Stimulated activated naive CD4-positive, alpha-beta T cell (primary cell): ENCODE measurements at places on chromosomes 4 and X.

DNA sequence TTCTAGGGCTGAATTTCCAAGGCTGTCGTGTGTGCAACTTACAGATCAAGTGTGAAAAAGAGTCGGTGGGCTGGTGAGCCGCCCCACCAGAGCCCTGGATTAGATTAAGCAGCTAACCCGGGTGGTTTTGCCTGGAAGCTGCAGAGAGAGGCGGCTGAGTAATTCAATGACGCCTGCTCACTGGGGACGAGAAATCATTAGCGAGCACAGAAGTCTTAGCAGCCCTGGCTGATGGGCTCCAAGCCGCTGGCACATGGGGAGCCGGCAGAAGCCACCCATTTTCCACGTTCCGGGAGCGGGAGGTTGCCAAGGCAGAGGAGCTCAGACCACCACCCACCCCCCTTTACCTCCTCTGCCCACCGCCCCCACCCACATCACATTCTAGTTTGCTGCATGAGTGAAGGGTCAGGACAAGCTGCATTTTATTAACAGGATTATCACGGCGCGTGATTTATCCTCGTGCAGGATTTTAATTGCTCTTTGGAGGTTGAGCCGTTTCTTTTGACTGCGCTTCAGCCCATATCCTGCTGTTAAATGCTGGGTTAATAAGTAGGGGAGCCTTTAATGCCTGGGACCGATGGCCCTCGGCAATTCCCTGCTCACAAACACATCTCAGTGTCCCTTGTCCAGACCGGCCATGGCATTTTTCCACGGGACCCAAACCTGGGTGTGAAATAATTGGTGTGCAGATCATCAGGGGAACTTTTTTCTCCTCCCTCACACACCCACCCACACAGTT lies 19.1 kb downstream of the BCOR start:
- no peak for DNase-seq

DNA sequence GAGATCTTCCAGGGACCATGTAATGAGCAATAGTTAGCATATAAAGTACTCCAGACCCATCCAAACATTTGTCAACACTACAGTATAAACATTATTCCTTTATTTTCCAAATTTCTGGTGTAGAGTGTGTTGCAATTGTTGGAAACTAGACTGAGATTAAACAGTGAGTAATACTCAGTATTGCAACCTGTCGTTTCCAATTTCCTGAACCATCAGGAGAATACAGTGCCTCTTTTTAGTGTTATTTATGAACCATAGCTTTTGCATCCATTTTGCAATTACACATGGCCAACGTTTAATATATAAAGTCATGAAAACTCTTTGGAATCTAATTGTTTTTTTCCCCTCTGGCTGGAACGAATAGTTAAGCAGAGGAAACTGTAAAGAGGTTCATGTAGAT lies 58.3 kb upstream of the DHRSX start:
- no peak for DNase-seq

- DNase-seq = no peak
Measured at GRCh38 chr4:1381944-1382541, 24.2 kb downstream of the NKX1-1 start.

- no peak for DNase-seq
Measured at GRCh38 chr4:154973244-154974035, 192.4 kb downstream of the RBM46 start.

DNA sequence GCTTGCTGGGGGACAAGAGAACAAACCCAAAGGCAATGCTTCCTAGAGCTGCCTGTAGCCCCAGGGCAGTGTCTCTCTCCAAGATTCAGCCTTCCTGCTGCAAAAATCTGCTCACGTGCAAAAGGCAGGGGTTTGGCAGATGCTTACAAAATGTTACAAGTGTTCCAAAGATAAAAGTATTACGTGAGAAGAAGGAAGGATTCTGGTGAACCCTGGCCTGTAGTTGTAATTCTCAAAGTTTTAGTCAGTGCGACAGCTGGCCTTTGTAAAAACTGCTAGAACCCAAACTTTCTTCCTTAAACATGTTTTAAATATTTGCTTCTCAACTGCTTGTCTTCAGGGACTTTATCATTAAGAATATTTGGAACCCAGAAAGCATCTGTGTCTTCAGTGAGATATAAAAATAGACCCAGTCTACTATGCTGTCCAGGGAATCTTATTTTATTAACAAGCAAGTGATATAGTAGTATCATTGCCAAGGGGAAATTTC lies 232.3 kb downstream of the FRMPD4 start:
- DNase-seq = no peak

- DNase-seq = no peak
Measured at GRCh38 chr4:69039071-69039470, 57.2 kb upstream of the UGT2B7 start.

DNA sequence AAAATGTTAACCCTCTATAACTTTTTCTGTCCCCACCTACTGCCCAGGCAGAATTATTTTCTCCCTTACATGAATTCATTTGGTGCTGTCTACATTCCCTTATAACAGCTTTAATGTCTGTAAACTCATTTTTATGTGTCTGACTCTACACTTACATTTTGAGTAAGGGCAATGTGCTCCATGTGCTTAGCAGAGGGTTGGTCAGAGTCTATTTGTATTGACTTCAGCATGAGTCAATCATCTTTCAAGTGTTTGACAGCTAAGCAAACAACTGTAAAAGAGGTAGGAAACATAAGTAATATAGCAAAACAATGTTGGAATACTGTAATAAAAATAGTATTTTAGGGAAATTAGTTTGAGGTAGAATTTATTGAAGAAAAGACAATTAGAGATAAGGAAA lies 6.3 kb downstream of the IL15 start:
- no peak for DNase-seq
